Activated CD4-positive, alpha-beta T cell treated with anti-CD3 and anti-CD28 coated beads, Interleukin-2, amount 50 U/mL, for 4 hours (primary cell): ENCODE measurements at places on chromosomes 1 and 21.

- no peak for DNase-seq
These were observed 32.8 kb upstream of the S1PR1 start for GRCh38 chr1:101203820-101204540.

GRCh38 chr1:42529724-42530181, 66.7 kb downstream of the CCDC30 start:
- no peak for DNase-seq

DNA sequence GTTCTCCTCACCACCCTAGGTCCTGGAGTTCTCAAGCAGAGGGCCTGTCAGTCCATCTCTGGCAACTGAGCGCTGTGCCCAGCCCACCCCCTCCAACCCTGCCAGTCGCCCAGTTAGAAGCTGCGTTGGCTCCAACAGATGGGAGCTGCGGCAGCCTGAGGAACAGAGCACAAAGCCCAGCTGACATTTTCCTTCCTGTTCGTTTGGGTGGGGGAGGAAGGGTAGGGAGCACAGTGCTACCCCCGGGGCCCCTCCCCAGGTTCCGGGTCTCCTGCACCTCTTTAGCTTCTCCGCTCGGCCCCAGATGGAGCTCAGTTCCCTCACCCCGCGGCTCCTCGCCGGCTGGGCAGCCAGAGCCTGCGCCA, 1.4 kb downstream of the LRRN2 start:
- no peak for DNase-seq

DNA sequence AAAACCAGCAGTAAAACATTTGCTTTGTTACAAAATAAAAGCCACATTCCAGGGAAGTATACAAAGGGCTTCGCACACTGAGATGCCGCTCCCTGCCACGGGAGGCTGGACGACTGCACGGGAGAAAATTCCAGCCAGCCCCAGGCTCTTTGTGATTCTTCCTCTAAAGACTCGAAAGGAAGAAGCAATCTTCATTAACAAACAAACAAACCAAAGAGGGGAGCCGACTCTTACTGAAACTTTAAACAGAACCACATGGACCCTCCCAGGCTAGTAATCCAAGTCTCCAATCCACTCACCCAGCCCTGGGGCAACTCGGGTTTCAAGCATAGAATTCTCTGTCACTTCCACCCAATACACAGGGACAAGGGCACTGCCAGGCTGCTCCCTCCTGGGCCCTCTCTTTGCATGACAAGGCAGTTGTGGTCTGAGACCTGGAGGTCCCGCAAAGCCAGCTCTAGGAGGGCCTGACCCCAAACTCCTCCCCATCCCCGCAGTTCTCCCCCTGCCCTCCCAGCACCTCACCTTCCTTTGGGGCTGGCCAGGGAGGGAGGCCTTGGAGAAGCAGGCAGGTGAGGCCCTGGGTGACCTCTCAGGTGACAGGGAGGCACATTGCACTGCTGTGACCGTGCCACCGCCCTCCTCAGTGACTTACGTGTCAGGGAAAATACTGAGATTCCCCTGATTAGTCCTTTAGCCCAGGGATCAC, 26.6 kb upstream of the COL18A1 start:
- DNase-seq, result no peak
